ENCODE measurements at places on chromosomes 6 and 20.

DNA sequence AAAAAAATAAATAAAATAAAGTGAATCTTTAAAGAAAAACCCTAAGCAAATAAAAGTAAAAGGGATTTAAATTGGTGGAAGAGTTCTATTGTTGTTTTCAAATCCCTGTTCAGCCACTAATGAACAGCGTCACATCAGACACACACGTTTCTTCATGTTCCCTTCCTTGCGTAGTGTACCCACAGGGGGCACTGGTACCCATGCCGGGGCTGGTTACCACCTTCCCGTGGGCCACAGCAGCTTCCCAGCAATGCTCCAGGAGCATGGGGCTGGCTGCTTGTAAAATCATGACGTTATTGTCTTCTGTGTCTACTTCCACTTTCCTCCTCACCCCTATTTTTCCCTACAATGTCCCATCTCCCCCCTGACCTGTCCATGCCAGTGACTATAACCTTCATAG lies 988.7 kb downstream of the KIF16B start:
- no peak for DNase-seq

- no peak for DNase-seq
These were observed 36.2 kb upstream of the CCDC167 start for GRCh38 chr6:37535759-37536490.

- no peak for DNase-seq
These were observed 3.2 kb downstream of the EDN1 start for GRCh38 chr6:12293235-12293930.

DNA sequence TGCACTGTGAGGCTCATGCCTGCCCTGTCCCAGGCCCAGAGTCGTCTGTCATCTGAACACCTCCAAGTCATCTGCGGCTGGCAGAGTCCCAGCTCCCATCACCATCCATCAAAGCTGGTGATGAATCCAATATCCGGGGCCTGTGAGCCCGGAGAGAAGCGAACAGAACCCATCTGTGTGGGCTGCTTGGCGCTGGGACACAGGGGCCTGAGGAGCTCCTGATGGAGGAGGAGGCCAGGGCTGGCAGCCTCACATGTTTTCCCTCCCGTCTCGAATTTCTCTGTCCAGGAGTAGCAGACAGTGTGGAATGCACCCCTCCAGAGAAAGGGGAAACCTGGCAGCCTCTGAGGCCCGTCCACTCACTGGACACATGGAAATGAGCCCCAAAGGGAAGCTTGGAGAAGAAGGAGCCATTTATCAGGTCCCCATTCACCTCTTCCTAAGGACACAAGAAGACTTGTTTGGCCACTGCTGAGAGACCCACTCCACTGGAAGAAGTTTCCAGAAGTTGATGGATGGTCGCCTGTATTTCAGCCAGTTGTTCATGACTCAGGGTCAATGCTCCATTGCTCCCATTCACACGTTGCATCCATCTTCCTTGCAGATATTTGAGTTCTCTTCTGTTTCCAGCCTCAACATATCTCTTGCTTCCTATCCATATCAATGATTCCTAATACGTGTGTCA lies 307.5 kb upstream of the SULF2 start:
- DNase-seq: no peak

DNA sequence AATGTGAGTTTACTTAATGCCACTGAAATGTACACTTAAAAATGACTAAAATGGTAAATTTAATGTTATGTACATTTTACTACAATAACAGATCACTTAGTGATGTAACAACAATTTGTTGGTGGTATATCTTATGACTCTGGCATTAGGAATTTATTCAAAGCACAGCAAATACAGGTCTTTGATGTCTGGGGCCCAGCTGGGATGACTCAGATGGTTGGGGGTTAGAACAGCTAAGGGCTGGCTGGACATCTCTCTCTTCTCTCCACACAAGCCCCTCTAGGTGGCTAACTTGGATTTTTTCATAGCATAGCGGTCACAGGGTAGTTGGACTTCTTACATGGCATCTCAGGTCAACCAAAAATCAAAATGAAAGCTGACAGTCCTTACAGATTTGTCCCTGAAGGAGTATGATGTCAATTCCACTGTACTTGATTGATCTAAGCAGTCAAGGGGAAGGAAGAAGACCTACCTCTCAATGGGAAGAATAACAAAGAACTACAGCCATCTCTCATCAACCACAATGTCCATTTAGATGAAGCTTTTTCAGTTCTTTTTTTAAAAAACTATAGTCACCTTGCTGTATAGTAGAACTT lies 37.5 kb upstream of the LCA5 start:
- peak; percentile 54 for DNase-seq

GRCh38 chr6:61586934-61587537 lies 699.0 kb downstream of the KHDRBS2 start:
- DNase-seq: no peak

DNA sequence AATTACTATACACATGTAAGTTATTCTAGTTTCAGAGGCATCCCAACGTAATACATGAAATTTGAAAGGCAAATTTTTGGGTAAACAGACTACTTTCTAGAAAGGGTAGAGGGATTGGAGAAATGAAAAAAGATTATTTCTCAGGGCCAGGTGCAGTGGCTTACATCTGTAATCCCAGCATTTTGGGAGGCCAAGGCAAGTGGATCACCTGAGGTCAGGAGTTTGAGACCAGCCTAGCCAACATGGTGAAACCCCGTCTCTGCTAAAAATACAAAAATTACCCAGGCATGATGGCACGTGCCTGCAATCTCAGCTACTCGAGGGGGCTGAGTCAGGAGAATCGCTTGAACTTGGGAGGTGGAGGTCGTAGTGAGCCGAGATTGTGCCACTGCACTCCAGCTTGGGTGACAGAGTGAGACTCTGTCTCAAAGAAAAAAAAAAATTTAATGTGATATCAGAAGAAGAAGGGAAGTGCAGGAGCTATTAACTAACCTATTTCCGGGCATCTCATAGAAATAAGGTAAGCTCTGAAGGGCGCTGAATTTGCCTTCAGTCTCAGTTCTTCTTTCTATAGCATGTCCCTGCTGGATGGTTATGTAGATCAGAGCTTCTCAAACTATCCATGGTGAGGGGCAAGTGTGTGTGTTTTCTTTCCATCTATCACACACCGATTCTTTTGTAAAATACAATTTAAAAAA lies 100.3 kb upstream of the MTHFD1L start:
- DNase-seq: no peak

DNA sequence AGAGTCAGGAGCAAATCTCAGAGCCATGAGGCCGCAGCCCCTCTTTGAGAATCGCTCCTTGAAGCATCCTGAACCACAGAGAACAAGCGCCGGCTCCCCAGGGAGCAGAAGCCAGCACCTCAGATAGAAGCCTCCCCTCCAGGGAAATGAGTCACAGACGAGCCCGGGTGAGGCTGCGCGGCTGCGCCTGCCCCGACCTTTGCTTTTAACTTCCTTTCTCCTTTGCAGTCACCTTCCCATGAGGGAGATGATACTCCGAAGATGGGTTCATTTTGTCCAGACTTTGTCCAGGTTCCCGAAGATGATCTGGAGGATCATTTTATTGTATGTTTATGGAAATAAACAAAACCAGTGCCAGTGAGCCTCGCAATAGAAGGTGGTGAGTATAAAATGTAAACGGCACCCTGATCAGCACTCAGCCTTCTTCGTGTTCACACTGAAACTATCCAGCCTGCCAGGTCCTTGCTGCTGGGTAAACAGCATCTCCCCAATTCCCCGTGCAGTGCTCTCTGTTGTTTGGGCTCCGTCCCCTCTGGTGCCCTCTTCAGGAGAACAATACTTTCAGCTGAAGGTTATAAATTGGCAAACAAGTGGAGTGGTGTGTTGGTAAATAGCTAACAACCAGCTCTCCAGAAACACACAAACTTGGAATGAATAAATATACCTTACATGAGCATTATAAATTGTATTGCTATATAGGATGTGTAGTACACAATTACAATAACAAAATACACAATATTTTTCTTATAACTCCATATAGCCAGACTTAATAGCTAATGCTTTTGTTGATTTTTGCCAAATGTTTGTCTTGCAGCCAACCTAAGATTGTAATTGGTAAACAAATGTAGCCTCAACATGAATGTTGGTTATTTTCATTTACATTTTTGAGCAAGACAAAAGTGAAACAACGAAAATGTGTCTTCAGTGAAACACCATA lies 41.4 kb upstream of the TMEM181 start:
- DNase-seq: peak; percentile 78

GRCh38 chr6:147759093-147759492 lies 250.6 kb downstream of the SAMD5 start:
- DNase-seq: no peak

- DNase-seq: no peak
These were observed 85.6 kb downstream of the PDE7B start for GRCh38 chr6:135937106-135937505.

DNA sequence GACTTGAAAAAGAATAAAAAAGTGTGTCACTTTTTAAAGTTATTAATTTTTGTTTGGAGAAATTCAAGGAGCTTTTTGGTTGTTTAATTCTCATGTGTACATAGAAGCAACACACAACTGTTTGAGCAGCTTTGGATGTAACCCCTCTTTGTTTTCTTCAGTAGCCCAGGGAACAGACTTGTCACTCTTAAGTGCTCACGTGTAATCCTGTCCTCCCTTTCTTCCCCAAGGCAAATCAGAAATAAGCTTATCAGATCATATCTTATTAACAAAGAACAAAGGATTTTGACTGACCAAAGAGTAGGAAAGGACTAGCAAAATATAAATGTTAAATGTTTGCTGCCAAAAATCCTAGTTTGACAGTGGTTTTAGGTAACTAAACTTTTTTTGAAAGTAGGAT lies 7.3 kb upstream of the FLRT3 start:
- no peak for DNase-seq

DNA sequence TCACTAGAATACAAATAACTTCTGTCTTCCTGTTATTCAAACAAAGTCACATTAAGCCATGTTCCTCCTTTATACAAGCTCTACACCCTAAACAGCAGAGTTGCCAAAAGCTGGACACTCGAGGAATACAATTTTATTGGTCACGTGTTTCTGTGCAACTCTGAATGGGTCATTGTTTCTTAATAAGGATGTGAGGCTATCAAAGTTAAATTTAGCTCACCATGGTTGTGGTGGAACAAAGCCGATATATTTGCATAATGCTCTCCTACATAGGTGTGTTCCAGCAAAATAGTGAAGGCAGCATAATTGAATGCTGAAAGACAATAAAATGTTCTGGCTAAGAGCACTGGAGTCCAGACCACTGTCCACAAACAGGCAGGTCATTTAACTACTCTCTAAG lies 36.9 kb upstream of the CD2AP start:
- DNase-seq: no peak

DNA sequence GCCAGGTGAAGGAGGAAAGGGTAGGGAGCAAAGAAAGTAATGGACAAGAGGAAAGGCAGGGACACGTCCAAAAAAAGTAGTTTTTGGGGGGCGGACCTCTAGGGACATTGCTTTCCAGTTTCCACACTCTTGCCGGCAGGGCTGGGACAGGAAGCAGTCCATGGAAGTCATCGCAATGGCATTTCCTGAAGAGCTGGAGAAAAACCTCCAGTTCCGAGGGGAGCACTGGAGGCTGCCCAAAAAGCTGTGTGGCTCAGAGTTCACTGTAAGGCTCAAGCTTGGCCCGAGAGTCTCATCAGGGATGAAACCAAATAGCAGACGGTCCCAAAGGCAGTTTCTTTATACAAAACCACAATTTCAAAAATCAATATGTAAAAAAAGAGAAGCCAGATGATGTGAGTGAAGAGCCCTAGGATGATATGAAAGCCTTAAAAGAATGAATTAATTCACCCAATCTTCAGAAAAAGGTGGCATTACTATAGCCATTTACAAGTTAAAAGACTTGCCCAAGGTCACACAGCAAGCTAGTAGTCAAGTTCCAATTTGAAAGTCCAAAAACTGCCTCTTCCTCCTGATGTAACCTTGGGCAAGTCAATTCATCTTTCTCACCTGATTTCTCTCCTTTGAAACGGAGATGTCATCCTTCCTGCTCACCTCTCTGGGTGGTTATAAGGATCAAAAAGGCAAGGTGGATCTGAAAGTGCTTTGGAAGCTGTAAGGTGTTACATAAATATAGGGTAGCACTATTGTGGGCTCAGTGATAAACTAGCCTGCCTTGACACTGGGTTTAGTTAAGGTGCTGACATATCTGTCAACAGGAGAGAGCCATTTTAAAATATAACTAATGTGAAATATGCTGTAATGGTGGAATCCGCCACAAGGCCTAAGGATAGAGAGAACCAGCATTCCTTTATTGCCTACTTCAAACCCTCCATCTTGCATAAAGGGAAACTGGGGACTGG lies 9.1 kb downstream of the BCL2L1 start:
- peak; percentile 98 for DNase-seq

DNA sequence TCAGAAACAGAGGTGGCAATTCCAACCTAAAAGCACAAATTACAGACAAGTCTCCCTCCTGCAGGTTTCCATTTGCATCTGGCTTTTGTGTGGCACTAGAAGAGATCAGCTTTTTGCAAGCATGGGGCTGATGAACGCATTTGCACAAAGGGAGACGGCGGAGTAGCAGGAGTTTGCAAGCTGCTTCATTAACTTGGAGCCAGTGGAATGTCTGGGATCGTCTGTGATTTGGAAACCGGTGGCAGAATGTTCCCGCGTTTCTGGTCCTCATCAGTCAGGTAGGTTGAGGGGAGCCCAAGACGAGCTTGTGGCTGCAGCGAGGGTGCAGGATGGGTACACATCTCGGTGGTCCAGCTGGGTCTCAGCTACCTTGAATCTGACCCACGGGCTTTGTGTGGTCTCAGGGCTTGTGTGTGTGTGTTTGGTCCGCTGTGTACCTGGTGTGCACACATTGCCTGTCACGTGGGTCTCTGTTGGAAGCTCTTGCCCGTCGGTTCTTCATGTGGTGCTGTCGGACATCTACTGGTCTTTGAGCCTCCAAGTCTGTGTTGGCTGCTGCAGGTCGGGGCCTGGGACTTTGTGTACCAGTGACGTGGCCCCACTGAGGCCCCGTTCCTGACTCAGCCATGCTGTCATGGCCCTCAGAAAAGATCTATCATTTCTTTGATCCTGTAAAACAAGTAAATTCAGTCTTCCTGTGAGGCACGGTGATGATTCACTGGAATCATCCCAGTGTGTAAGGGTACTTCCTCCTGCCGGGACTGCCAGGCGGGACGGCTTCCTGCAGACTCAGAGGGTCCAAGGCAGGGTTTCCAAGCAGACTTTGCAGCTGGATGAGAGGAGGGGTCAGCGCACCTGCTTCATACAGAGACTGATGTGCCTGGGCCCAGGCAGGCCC lies 12.4 kb upstream of the MYT1 start:
- peak; percentile 44 for DNase-seq

GRCh38 chr20:44549123-44549522 lies 27.3 kb upstream of the SERINC3 start:
- no peak for DNase-seq

- peak; percentile 63 for DNase-seq
These were observed 25.9 kb downstream of the RIN2 start for GRCh38 chr20:19783966-19784401.
